ENCODE measurements at places on chromosomes 3 and 15. TPM values are rescaled to one million over a fixed set of nuclear protein-coding genes. Genes with fewer than 3 reads are reported as not detected.

The ADAMTS9 gene
- total RNA-seq = 120 TPM

The MASP1 gene
- 4.9 TPM for total RNA-seq

The ARIH2 gene
- 71.6 TPM for total RNA-seq

The COMMD2 gene
- total RNA-seq = 59.2 TPM

The INKA1 gene
- 10.3 TPM for total RNA-seq

The PPP1R14D gene
- total RNA-seq = not detected

The SLC2A2 gene
- not detected for total RNA-seq

The OIP5 gene
- 6.1 TPM for total RNA-seq

The FGF12 gene
- 4.5 TPM for total RNA-seq

The PDZRN3 gene
- total RNA-seq = 61.6 TPM

The WDR93 gene
- not detected for total RNA-seq

The ERC2 gene
- 3.0 TPM for total RNA-seq

The RASL12 gene
- 54.6 TPM for total RNA-seq

The SCAANT1 gene
- not detected for total RNA-seq

The GCSAM gene
- 1.7 TPM for total RNA-seq

The PTPN23 gene
- total RNA-seq = 12.4 TPM

The MITF gene
- 13.6 TPM for total RNA-seq

The HYAL1 gene
- total RNA-seq = 2.5 TPM
